ENCODE measurements at places on chromosomes 7 and 10.

DNA sequence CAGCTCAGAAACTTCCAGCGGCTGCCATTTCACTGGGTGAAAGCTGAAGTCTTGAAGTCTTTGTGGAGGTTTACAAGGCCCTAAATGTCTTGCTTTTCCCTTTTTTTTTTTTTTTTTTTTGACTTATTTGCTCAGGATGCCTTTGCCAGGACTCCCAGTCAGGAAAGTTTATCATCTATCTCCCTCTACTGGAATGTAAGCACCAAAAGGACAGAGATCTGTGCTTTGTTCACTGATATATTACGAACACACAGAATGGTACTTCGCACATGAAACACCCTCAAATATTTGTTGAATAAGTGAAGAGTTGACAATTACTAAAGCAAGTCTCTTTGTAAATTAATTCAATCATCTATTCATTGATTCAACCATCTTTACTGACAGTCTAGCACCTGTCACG, 23.2 kb downstream of the ABCB4 start:
- DNase-seq: no peak

GRCh38 chr10:74643596-74643975, 182.8 kb upstream of the KAT6B start:
- DNase-seq: no peak

DNA sequence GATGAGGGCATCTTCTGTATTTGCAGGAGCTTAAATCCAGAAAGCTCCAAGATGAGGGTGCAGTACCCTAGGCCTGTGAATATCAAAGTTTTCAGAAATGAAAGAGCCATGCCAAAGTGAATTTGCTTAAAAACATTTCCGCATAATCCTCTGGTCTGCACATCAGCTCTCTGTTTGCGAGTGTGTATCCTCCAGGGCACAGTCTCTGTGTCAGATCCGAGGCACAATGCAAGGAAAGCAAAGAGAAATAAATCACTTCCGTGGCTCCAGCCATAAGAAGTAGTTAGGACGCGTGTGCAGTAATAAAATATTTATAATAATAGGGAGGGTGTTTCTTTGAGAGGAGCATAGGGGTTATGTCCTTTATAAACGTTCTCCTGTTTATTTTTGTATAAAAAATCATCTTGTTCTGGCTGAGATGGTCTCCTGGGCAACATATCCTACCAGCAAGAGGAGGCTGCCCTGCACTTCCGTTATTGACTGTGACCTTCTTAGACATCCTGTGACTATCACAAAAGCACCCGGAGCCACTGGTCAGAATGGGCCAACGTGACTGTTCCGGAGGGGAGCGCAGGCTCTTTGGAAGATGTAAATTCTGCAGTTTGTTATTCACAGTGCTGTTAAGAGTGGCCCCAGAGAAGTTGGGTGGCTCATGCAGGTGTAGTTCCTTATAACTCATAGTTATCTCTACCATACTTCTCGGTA, 667.6 kb upstream of the FOXK1 start:
- DNase-seq: no peak

DNA sequence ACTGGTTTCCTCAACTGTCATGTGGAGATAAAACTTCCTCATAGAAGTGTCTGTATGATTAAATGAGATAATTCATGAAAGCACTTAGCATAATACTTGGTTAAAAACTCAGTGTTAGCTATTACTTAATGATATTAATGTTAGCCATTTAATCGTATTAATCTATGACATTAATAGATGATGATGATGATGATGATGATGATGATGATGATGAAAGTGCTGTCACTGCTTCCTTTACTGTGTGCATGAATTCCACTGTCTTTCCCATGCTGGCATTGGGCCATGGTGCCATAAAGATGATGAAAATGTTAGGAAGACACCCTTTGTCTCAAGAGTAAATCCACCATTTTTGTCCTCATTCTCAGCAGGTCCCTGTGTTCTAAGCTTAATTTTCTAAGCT, 75.8 kb downstream of the VPS50 start:
- no peak for DNase-seq

- no peak for DNase-seq
These were observed 315.3 kb downstream of the TYW1 start for GRCh38 chr7:67311901-67312300.

DNA sequence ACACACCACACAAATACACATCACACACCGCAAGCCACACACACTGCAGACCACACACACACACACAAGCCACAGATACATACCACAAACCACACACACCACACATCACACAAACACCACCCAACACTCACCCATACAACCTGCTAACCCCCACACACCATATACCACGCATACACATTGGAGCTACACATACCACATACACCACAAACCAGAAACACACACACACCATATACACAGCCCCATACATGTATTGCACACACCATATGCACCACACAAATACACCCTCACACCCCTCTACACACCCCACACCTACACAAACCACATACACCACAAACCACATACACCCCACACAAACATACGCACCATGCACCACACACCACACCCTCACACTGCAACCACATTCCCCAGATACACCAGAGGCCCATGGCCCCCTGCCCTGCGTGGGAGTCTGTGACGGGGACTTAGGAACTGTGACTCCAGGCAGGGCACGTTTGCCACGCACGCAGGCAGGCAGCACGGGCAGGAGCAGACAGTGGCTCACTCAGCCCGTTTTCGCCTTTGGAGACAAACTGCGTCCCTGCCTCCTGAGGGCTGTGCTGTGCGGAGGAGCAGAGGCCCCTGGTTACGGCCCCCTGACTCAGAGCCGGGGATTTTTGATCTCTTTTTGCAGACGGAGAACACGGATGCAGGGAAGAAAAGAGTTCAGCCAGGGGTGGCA, 52.6 kb downstream of the TMEM209 start:
- DNase-seq: no peak

- DNase-seq: no peak
These were observed 682.1 kb upstream of the NRP1 start for GRCh38 chr10:34016576-34016975.

- no peak for DNase-seq
These were observed 701.2 kb upstream of the IGFBP3 start for GRCh38 chr7:46622251-46622650.

GRCh38 chr10:121260377-121260776, 337.9 kb downstream of the FGFR2 start:
- DNase-seq: no peak

DNA sequence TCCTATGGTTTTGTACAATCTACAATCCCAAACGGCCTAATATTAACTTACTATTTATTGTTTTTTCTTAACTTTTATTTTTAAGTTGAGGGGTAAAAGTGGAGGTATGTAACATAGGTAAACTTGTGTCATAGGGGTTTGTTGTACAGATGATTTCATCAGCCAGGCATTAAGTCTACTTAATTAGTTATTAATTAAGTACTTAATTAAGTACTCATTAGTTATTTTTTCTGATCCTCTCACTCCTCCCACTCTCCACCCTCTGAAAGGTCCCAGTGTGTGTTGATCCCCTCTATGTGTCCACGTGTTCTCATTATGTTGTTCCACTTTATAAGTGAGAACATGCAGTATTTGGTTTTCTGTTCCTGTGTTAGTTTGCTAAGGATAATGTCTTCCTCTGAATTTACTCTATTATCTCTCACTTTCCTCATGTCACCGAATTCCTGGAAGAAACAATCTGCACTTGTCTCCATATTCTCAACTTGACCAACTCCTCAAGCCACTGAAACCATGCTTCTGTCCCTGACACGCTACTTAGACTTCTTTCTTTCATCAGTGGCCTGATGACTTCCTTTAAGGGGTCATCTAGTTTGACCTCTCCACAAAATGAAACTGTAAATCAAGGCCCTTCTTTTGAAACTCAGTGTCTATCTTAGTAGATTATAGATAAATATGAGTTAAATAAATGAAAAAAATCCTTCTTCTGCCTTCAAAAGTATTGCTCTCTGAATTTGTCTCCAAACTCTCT, 9.1 kb downstream of the CACNA2D1 start:
- DNase-seq: no peak

DNA sequence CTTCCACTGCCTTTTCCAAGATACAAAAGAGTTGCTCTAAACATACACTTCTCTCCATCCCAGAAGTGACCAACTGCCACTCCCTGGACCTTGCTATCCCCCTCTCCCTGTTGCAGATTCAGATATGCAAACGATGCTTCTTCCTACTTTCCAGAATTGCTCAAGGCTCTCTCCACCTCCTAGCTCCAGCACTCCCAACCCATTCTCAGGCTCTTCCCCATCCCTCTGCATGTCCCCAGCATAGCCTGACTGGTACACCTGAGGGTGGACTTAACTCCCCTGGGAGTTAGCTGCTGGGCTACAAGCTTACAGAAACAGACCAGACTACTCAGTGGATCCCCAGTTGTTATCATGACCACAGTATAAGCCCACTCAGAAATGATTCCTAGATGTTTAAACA, 27.6 kb downstream of the MKRN1 start:
- no peak for DNase-seq

GRCh38 chr7:28536259-28536658, 123.9 kb downstream of the CREB5 start:
- no peak for DNase-seq

DNA sequence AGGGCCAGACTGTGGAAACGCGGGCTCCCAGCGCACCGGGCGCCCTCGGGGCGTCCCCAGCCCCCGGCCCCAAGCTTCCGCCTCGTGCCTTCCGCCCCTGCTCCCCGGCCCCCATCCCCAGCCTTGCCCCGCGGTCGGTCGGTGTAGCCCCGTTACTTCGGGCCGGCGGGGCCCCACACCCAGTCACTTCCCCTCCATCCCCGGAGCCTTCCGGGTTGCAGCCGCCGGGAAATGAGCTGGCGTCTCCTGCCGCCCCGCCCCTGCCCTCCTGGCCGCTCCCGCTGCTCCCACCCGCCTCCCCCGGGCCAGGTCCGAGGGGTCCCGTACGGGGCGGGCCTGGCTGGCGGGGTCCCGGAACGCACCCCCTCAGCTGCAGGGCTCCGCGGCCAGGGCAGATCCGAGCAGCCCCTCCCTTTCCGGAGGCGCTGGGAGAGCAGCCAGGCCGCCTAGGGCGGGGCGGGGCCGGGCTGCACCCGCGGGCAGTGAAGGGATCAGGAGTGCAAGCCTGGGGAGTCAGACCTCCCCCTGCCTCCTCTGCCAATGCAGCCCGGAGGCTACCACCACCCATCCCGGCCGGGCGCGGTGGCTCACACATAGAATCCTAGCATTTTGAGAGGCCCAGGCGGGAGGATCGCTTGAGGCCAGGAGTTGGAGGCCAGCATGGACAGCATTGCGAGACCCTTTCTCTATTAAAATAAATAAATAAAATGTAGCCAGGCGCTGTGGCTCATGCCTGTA, 709 bp downstream of the ARPC1B start:
- DNase-seq: no peak

DNA sequence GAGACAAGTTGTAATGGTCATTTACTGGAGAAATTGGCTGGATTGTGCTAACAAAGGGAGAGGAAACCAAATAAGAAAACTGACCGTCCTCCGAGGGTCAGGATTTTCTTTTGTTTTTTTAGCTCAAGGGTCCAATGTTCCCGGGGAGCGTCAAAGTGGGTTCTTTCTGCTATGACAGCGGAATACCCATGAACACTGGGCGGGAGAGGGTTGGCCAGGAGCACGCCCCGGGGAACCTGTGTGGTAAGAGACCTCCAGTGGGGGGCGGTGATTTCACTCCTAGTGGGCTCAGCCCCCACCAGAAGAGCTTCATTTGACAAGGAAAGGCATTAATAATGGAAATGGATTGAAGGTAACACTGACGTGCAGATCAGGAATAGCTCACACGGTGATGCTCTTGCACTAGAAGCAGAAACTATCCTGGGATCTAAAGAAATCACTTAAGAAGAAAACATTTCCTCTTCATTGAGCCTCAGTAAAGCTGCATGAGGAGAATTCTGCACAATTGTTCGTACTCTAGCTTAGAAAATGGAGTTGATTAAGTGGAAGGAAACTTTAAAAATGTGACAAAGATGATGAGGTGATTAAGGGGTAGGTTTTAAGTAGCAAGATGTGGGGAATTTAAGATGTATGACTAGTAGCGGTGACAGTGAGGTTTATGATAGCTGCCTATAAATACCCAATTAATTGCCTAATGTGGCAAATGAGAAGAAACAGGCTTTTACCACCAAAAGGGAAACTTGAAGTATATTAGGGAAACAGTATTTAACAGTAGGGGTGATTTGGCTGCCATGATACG, 627.2 kb downstream of the SUGCT start:
- no peak for DNase-seq

DNA sequence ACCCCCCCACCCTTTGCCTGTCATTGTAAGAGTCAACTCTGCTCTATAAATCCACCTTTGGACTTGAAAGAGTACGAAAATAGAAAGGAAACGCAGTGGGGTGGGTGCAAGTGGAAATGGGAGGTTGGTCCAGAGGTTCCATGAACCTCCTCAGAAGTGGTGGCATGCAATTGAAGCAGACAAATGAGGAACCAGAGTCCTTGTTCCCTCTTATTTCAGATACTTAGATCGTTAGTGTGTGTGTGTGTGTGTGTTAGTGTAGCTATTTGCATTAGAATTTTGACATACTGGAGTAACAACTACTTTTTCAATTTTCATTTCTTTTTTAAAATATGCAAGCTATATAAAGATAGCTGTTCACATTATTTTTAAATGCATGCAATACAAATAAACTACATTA, 18.1 kb upstream of the TFAM start:
- no peak for DNase-seq

GRCh38 chr10:33125522-33126517, 167.8 kb upstream of the ITGB1 start:
- no peak for DNase-seq

Measured in brain pericyte (primary cell).